ENCODE measurements at places on chromosomes 2 and 18.

DNA sequence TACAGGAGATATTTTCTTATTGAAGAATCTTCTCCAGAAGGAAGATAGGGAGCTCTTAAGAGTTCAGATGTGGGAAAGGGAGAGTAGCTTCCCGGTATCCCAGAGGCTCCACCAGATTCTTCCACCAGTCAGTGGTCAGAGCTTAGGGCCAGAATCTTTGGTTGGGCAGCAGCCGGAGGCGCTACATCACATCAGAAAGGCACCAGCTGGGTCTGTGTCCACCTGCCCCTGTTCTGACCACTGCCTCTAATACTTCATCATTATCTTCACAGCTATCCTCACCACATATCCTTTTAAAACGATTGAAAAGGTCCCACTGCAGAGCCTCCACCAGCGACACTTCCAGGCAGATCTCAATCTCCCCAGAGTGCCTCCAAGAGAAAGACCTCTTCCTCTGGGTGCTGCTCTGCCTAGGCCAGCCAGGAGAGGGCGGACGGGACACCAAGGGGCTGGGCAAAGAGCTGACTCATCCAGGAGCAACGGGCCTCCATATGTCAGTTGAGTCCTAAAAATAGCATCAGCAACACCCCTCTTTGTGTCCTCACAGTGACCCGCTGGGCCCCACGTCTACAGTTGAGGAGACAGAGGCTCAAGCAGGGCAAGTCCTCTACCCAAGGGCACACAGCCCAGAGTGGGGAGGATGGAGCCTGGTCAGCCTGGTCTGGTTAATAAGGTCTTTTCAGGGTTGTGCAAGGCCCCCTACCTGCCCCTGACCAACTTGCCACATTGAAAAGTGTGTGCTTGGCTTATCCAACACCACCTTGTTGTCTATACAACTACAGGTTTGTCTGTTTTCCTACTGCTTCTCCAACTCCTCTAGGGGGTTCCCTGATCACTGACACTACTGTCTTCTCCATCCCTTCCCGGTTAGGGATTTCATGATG lies 81.2 kb downstream of the ADD2 start:
- DNase-seq = peak; percentile 86

DNA sequence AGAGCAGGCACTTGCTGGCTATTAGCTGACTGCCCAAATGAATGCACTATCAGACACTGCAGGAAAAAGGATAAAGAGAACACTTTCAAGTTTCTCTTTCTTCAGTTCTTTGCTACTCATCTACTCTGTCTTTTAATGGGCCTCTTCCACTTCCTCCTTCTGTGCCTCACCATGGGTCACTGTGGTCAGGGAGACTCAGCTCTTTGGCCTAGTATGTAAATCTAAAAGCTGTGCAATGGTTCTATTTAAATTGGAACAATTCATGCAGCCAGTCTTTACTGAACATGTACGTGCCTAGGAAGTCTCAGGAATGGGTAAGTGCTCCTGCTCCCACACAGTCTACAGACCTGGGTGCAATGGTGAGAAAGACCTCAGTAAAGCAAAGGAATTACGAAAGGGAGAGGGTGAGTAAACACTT lies 79.1 kb upstream of the DNMT3A start:
- DNase-seq = no peak

- DNase-seq = no peak
These were observed 59.1 kb upstream of the BOD1L2 start for GRCh38 chr18:57087644-57088376.

- DNase-seq = no peak
These were observed 149.5 kb upstream of the DLX2 start for GRCh38 chr2:172252154-172252553.

- no peak for DNase-seq
These were observed 186.8 kb upstream of the SMAD7 start for GRCh38 chr18:49137585-49137984.

- DNase-seq = no peak
These were observed 51.0 kb downstream of the LDLRAD4 start for GRCh38 chr18:13269521-13270011.

- DNase-seq = no peak
These were observed 49.1 kb upstream of the CYP1B1 start for GRCh38 chr2:38125007-38125406.

- no peak for DNase-seq
These were observed 16.1 kb downstream of the AGFG1 start for GRCh38 chr2:227488045-227488444.

DNA sequence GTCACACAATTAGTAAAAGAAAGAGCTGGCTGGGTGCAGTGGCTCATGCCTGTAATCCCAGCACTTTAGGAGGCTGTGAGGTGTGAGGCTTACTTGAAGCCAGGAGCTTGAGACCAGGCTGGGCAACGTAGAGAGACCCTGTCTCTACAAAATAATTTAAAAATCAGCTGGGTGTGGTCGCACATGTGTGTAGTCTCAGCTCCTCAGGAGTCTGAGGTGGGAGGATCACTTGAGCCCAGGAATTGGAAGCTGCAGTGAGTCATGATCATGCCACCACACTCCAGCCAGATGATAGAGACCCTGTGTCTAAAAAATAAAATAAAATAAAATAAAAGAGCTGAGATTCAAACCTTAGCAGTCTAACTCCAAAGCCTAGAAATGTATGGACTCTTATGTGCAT lies 39.0 kb upstream of the NEDD4L start:
- DNase-seq = no peak

- peak; percentile 57 for DNase-seq
These were observed 286.5 kb upstream of the SYT4 start for GRCh38 chr18:43563780-43564179.

DNA sequence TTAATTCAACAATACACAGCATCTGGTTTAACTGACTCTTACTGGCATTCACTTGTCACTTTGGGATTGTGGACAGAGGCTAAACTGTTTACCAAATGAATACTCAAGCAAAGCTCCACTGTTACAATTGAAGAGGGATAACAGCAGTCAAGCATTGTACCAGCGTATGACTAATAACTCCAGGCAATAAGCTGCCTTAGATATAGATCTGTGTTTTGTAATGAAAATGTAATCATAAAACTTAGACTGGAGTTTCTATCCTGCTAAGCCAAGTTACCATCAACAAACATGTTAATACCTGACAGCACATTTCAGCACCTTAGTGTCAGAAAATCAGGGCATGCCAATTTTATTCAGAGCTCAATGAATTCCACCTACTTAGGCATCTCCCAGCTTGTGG lies 889.5 kb downstream of the EPHA4 start:
- no peak for DNase-seq

- no peak for DNase-seq
These were observed 275.1 kb upstream of the STON1 start for GRCh38 chr2:48254839-48255238.

GRCh38 chr2:121502781-121503180 lies 27.9 kb upstream of the RNU4ATAC start:
- no peak for DNase-seq

GRCh38 chr2:33859811-33860461 lies 260.8 kb upstream of the FAM98A start:
- DNase-seq = no peak

DNA sequence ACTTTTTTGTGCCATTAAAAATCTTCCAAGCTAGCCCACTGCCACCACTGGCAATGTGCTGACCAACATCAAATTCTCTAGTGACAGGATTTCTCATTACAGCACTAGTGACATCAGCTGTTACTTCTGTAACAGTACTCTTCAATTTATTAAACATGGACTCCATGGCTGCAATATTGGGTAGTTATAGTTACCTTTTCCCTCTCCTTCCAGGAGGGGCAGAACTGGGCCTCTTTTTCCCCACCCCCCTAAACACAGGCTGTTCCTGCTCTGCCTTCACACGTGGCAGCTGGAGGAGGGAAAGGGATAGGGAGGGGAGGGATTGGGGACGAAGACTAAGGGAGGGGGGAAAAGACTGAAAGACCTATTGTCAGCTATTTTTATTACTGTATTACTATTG lies 38.1 kb downstream of the TRAK2 start:
- peak; percentile 14 for DNase-seq

GRCh38 chr18:33717339-33717738 lies 139.3 kb downstream of the ASXL3 start:
- DNase-seq = no peak

GRCh38 chr18:61985681-61986080 lies 92.9 kb upstream of the RNF152 start:
- DNase-seq = no peak

DNA sequence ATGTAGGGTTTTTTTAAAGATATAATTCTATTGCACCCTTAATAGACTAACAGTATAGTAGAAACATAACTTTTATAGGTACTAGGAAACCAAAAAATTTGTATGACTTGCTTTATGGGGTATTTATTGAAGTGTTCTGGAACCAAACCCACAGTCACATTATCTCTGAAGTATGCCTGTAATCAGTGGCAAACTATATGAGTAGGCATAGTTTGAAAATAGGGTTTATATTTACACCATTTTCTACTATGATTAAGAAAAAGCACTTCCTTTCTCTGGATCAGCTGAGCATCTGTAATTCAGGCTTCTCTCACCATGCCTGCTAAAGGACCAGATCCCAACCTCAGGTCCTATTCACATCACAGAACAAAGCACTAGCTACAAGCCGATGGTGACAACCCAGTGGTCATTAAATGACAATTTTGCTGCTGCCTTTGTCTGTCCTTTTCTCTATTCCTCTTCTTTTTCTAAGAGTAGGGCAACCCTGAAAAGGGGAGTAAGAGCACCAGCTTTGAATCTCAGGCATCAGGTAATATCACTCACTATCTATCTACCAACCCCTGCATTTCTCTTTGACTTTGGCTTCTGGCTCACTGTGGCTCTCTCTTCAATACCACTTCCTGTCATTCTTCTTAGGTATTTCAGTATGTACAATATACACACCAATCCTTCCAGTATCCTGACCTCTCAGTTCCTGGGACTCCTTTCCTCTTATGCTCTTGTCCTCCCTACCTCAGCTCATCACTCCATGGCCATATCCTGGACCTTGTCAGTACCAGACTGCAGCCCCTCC lies 14.4 kb downstream of the NEMP2 start:
- DNase-seq = no peak

- DNase-seq = no peak
These were observed 57.7 kb downstream of the PRKCE start for GRCh38 chr2:45709137-45709536.

Data from iPS-NIHi11 (cell line).